BE2C (cell line): ENCODE measurements at places on chromosomes 3 and 15.

GRCh38 chr3:159616234-159616825, 372.3 kb upstream of the IL12A start:
- DNase-seq: peak; percentile 27

GRCh38 chr3:43755516-43756200, 64.9 kb downstream of the ABHD5 start:
- no peak for DNase-seq

DNA sequence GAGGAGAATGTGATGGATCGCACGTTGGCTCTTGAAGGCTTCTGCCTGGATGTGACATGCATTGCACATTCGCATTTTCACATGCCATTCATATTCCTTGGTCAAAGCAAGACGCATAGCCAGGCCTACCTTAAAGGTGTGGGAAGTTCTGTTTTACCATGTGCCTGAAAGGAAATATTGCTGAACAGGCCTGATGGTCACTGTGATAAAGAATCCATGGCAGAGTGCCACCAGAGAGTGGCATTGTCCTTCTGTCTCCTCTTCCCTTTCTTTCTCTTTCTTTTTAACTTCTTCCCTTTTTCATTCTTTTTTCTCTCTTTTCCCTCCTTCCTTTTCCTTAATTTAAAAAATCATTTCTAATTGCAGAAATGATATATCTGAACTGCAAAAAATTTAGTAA, 15.9 kb upstream of the MITF start:
- no peak for DNase-seq

DNA sequence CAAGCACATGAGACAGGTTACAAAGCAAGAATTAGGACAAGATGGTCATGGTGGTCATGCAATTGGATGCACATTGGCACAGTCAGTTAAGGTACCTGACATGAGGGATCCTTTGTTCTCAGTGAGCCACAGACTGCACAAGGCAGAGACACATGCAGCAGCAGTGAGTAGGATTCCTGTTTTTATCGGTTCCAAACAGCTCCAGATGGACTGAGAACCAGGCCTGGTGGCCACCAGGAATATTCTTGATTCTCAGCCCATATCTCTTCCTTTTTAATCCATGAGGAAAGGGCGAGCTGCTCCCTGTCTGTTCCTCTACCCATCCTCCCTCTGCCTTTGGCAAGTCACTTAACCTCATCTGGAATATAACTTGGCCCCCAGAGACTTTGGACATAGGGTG, 410.8 kb downstream of the GAP43 start:
- peak; percentile 41 for DNase-seq

GRCh38 chr15:51585986-51586385, 36.6 kb downstream of the DMXL2 start:
- DNase-seq: no peak

DNA sequence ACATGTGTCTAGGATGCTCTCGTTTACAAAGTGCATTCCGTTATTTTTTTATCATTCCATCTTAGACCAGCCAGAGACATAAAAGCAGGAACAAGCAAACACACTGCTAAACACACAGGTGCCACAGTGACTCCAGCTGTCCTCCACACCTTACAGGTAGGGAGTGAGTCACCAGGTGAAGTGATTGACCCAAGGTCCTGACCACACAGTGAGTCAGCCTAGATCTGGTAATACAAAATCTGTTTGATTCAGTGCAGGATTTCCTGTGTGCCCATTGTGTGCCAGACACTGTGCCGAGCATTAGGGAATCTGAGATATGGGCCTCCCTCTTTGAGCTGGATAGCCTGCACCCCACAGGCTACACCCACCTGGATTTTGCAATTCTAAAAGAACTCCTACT, 16.7 kb upstream of the BFSP2 start:
- no peak for DNase-seq

DNA sequence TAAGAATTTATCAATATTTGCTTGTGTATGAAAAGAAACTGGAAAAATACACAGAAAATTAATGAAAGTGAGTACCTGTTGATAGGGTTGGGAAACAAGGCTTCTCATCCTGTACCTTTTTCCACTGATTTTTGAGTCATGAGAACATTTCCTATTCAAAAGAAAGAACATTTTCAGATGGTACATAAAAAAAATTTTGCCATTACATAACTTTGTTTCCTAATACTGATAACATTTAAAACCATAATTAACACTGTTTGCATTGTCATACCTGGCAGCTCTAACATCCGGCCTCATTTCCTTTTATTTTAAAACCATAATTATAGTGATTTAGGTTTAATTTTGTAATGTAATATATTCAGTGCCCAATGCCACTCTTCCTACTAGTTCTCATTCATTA, 11.7 kb downstream of the NKTR start:
- no peak for DNase-seq

- DNase-seq: no peak
Measured at GRCh38 chr3:16448639-16449070, 64.8 kb downstream of the RFTN1 start.

DNA sequence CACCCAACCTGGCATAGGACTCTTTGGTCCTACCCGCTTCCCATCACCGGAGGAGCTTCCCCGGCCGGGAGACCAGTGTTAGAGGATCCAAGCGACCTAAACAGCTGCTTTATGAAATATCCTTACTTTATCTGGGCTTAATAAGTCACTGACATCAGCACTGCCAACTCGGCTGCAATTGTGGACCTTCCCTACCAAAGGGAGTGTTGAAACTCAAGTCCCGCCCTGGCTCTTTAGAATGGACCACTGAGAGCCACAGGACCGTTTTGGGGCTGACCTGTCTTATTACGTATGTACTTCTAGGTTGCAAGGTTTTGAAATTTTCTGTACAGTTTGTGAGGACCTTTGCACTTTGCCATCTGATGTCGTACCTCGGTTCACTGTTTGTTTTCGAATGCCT, 761.2 kb upstream of the LMCD1 start:
- no peak for DNase-seq

- DNase-seq: no peak
Measured at GRCh38 chr15:82768414-82769054, 37.3 kb downstream of the FSD2 start.

GRCh38 chr3:20080956-20081554, 40.8 kb downstream of the KAT2B start:
- peak; percentile 44 for DNase-seq

GRCh38 chr15:88992216-88992615, 79.0 kb upstream of the MFGE8 start:
- DNase-seq: no peak

DNA sequence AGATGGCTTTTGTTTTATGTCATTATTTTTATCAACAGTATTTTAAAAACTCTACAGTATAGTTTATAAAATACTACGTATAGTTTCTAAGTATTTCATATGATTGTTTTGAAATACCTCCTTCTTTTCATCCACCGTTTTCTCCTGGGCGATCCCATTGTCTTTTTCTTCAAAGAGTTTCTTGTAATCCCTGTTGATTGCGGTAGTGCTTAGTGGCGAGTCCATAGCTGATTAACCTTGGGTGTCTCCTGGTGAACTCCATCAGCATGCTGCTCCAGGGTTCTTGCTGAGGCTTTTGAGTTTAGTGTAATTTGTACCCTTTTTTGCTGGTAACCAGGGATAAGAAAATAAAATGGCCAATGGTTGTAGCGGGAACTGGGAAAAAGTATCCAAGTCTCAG, 3.6 kb downstream of the PIAS1 start:
- no peak for DNase-seq

DNA sequence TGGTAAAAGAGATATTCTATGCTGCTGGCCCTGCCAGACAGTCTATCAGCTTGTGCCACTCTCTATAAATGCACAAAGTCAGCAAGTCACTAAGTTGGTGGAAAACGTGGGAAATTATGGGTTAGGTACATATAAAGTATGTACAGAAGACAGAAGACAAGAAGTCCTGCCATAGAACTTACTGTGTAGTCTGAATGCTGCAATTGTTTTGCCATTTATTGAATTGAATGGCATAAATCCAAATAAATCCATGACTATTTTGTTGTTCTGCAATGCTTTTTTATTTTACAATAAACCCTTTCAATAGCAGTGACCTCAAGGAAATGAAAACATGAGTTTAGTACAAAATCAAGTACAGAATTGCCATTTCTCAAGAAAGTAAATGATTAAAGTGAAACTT, 34.1 kb upstream of the TM4SF1 start:
- DNase-seq: no peak

GRCh38 chr15:36208868-36209582, 370.4 kb upstream of the CDIN1 start:
- DNase-seq: no peak

GRCh38 chr3:45010811-45011333, 15.2 kb upstream of the CLEC3B start:
- DNase-seq: no peak

DNA sequence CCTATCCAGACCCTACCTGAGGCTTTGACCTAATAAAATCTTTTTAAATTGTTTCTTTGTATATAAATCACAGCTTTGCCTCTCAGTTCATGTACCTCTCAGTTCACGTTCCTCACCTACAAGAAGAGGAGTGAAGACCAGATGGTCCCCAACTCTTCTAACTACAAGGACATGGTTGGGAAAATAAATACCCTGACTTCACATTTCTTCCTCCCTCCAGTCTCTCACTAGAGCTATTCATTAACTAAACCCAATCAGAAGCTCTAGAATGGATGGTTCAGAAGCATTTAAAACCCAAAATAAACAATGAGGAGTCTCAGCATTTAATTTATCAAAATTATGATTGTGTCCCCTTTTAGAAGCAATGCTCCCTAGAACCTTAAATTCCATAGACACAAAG, 97.3 kb upstream of the AGTR1 start:
- no peak for DNase-seq

DNA sequence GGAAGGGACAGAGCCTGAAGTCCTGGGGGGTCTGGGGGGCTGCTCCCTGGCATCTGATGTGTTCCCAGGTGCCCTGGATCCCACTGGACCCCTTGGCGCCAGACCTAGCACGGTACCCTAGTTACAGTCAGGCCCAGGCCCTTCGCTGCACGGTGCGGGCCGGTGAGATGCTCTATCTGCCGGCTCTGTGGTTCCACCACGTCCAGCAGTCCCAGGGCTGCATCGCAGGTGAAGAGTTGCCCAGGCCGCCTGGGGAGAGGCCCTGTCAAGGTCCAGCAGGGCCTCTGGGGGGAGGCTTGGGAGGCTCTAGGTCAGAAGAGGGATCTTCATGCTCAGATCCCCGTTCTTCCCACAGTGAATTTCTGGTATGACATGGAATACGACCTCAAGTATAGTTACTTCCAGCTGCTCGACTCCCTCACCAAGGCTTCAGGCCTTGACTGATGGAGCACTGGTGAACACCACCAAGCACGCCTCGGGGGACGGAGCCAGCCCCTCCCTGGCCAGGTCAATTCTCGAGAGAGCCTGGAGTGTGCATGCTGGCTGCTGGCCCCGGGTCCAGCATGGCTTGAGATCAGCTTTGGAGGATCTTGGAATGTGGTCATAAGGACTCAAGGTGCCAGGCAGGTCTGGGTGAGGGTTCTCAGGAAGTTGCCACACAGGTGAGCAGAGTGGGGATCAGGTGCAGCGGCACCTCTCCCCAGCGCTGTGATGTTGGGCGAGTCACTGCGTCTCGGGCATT, 1.8 kb upstream of the PLA2G4B start:
- no peak for DNase-seq

- no peak for DNase-seq
Measured at GRCh38 chr3:53081318-53081717, 35.4 kb upstream of the SFMBT1 start.

DNA sequence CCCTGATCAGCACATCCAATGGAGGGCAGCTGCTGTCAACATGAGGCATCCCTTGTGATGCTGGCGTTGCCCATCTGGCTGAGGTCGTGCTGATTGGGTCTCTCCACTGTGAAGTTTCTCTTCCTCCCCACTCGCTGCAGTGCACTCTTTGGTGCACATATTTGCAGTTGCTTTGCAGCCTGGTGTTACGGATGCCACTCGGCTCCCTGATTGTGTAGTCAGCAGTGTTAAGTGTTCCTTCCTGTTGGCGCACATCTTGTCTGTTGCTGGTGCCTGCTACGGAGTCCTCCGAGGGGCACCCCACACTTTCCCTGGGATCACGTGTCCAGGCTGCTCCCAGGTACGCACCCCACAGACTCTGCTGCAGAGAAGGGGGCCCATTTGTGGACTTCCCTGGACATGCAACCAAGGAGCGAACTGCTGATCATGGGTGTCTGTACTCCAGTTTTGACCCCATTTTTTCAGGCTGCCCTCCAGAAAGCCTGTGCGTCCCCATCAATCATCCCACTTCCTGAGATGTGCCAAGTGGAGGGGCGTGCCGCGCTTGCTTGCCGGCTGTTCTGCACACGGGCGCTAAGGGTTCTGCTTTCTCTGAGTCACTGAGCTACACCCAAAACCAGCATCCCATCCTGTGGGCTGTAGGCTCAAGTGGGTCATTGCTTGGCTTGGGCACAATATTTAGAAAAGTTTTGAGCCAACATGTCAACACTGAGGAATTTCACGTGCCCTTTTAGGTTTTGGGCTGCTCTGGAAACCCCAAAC, 98.6 kb downstream of the FBLN2 start:
- no peak for DNase-seq

DNA sequence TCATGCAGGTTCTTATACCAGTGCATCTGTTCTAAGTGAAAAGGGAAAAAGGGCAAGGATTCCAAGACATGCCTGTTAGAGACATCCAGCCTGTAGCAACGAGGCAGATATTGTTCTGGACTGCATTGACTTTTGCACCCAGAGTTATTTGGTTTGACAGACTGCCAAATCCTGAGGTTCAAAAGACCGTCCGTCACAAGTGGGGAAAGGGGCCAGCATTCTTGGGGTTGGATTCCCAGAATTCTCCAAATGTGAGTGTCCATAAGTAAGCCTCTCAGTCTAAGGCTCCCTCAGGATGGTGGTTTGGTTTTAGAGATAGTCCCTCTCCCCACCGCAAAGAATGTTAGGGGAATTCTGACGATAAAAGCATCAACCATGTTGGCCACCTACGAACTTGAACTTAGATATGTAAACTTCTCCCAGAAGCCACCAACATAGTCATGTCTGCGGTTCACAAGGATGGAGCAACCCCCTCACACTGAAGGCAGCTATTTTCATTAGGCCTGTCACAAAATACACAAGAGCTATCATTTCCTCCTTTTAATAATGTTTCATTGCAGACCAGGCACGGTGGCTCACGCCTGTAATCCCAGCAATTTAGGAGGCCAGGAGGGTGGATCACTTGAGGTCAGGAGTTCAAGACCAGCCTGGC, 13.6 kb upstream of the LACTB start:
- no peak for DNase-seq

- no peak for DNase-seq
Measured at GRCh38 chr3:182023843-182024242, 312.1 kb downstream of the SOX2 start.

GRCh38 chr3:136409549-136409948, 159.4 kb downstream of the PCCB start:
- no peak for DNase-seq
